ENCODE measurements at places on chromosomes 2 and 18.

GRCh38 chr2:230701308-230701707, 11.3 kb upstream of the CAB39 start:
- H3K4me3 ChIP-seq = no peak overlapping the region
- H3K27me3 ChIP-seq = no peaks in the 10 kb centered on the region
- no peak for DNase-seq
- H3K4me1 ChIP-seq = no peaks in the 10 kb centered on the region
- no peak overlapping the region for H3K27ac ChIP-seq
- H3K36me3 ChIP-seq = no peaks in the 10 kb centered on the region

GRCh38 chr2:150581717-150582472, 94.4 kb upstream of the RND3 start:
- peak overlapping the region; percentile 87 for H3K27ac ChIP-seq
- H3K4me1 ChIP-seq = peaks cover 9% of the 10 kb centered on the region
- H3K36me3 ChIP-seq = no peaks in the 10 kb centered on the region
- H3K4me3 ChIP-seq = no peak overlapping the region
- H3K27me3 ChIP-seq = no peaks in the 10 kb centered on the region

DNA sequence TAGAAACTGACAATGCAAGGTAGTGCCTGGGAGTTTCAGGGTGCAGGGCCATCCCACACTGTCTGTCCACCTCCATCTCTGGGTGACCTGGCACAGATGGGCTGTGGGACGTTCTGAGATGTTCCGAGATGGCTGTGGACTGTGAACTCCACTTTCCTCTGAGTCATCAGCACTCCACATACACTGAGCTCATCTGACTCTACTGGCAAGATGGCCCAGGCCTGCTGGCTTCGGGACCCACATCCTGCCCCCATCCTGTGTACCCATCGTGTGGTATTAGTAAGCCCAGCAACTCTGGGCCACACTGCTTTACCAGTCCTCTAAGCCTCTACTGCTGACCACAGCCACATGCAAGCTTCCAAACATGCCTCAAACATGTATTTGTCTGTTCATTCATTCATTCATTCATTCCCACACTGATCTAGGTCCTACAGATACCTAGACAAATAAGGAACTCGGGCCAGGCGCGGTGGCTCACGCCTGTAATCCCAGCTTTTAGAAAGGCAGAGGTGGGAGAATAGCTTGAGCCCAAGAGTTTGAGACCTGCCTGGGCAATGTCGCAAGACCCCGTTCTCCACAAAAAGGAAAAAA, 124.8 kb upstream of the CXCR4 start:
- DNase-seq = no peak
- no peaks in the 10 kb centered on the region for H3K4me1 ChIP-seq

DNA sequence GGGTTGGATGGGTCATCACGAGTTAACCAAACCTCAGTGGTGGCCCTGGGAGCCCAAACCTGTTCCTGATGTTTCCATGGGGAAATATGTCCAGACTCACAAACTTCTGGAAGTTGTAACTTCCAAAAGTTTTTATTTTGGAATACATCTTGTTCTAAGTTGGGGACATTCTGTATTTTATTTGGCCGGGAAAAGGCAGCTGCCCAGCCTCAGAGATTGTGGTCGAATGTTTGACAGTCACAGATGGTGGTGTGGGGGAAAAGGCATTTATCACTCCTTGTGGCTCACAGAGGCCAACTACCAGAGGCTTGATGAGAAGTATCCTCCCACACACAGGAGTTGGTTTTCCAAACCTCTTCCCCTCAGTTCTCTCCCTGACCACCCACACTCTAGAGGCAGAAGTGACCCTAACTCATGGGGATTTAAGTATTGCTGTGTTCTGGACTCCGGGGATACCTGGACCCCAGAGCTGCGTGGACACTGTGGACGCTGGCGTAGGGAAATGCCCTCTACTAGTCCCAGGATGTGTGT, 124.7 kb upstream of the PPP1CB start:
- H3K4me3 ChIP-seq = no peak overlapping the region
- peak; percentile 77 for DNase-seq
- peaks cover 25% of the 10 kb centered on the region for H3K4me1 ChIP-seq
- H3K36me3 ChIP-seq = no peaks in the 10 kb centered on the region
- H3K27me3 ChIP-seq = no peaks in the 10 kb centered on the region

All from IMR-90 (cell line).